ENCODE measurements at places on chromosomes 2 and 18.

DNA sequence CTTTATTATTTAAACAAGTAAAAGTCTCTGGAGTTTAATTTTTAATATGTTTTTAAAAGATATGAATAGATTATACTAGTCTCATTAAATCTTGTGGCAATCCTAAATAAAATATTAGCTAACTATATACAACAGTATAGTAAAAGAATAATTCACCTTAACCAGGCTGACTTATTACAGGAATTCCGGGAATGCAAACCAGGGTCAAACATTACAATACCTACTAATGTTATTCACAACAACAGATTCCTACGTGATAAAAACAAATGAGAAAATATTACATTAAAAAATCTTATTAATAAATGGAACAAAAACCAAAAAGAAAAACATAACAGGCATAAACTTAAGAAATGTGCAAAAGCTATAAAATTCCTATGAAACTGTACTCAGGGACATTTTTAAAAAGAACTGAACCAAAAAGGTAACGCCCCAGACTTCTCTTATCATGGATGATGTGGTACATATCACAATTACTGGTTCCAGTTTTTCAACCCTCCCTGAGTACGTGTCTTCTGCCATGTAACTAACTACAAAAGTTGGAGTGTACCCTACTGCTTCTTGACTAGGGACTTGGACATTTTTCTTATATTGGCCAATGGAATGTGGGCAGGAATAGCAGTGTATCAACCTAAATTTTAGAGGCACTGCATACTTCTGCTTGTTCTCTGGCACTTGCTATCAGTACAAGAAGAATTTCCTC, 20.2 kb downstream of the TTC21B start:
- no peak for DNase-seq

- DNase-seq = no peak
These were observed 16.4 kb upstream of the TXNL4A start for GRCh38 chr18:80004600-80005342.

DNA sequence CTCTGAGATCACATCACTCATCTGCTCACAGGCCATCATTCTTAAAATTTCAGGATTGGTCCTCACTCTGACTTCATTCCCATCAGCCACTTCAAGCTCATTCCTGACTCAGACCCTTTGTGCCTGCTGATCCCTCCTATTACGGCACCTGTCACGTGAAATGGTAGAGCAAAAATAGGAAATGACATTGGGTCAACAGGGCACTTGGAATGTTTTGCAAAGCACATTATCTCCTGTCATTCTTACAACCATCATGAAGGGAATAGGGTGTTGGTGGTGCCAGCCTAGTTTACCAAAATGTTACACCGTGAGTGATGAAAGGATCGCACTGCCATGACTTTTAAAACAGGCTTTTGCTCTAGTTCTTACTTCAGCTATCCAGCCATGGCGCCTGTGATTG, 61.1 kb downstream of the EIF5B start:
- DNase-seq = no peak

DNA sequence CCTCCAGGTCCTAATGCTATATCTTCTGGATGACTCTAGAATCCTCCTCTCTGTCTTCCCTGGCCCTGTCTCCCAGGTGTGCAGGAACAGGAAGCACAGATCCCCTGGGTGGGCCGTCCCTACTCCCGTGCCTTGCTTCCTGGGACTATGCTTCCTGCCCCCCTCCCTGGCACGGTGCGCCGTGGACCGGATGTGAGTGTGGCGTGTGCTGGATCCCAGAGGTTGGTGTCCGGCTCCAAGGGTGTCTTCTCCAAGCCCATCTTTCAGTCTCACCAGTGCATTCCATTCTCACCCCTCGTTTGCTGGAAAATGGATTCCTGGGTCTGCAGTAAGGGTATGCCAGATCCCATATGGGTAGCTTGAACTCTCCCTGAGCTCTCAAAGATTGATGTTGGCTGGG, 144.4 kb upstream of the TWIST2 start:
- DNase-seq = no peak

DNA sequence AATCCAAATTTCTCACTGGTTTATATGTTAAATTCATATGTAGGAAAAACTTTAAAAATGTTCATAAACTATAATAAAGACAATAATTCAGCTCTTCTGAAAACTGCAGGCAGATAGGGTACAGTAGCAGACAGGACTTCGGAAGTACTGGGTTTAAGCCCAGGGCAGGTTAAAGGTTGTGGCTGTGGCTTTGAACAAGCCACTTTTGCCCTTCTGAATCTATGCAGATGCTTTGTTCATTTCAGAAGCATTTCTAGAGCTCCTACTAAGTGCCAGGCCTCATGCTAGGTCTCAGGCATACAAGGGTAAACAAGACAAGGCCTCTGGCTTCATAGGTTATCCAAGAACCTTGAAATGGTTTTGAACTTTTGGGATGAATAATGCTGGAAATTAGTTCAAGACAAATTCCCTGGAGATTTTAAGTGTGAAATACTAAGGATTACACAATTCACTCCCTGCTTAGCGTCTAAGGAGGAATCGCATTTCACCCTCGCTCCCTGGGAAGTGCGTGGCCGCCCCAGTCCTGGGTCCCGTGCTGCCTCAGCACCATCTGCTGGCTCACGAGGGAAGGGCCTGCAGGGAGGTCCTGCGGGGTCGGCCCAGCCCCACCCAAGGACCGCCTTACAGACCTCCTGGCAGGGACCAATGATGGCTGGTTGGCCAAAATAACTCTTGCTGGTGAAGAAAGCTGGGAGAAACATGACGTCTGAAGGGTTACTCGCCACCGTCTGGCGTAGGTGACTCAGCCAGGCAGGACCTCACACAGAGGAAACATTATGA, 67.7 kb upstream of the L3MBTL4 start:
- peak; percentile 87 for DNase-seq

DNA sequence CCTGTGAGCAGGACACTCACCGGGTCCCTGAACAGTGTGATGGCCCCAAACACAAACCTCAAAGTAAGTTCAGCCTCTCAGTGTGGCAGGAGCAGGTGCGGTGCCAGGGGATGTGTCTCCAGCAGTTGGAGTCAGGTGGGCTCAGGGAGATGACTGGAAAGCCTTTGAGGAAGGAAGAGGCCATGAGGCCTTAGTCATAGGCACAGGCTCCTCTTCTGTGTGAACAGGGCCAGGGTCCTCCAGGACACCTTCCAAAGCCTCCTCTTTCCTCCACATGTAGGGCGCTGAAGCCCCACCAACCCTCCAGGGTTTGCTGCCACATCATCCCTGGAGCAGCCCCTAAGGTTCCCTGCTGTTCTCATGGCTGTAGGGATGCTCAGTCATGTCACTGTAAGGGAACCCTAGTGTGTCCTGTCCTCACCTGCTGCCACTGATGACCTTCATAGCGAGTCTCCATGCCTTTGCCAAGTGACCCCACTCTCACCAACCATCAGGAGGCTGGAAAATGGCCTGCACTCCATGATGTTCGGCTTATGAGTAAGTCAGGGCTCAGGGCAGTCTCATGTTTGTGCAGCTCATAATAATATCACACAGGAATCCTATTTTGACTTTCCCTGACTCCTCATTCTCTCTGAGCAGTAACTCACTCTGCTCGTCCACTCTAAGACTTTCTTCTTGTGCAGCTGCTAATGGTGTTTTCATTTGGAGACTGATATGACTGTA, 1152.9 kb downstream of the RPIA start:
- DNase-seq = no peak

DNA sequence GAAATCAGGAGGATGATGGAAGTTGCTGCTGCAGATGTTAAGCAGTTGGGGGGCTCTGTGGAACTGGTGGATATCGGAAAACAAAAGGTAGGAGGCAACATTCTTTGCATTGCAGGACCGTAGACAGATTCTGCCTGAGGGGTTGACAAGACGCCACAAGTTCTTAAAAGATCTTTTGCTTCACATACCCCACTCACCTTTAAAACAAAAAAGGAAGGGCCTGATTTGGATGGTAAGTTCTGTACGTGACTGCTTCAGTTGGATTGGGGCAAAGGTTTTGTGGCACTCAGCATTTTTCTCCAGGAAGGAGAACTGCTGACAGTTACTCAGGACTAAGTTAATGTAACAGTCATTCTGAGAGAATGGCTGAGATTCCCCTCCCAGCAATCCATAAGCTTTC, 5.2 kb downstream of the CNDP2 start:
- no peak for DNase-seq

DNA sequence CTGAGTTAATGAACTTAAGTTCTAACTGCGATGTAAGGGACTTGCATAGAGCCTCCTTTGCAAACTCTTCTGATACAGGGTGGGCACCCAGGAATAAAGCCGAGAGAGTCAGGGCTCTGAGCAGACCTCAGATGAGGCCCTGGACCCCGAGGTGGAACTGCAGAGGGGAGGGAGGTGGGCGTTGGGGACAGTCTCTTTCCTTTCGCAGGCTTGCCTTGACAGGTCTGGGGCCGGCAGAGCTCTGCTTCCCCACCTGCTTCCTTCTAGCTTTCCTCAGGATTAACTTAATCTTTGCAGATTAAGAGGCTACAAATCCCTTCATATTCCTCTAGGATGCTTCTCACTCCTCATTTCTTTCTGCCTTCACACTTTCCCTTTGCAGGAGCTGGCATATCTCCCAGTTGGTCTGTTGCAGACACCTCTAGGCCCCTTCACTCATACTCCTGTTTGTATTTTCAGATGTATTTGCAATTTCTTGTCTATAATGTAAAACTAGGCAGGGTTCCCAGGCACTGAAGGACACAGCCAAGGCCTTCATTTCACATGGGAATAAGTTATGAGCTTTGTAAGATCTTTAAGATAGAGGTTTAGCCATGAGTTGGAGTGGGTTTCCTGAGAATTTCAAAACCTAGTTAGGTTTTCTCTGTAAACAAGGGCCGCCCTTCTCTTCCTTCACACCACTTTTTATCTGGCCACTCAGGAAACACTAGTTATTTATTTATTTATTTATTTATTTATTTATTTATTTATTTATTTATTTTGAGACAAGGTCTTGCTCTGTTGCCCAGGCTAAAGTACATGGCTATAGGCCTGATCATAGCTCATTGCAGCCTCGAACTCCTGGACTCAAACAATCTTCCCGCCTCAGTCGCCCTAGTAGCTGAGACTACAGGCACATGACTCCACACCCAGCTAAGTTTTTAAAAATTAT, 70.9 kb downstream of the MTCL1 start:
- DNase-seq = no peak

GRCh38 chr2:145715601-145716000, 1195.7 kb upstream of the ZEB2 start:
- no peak for DNase-seq

DNA sequence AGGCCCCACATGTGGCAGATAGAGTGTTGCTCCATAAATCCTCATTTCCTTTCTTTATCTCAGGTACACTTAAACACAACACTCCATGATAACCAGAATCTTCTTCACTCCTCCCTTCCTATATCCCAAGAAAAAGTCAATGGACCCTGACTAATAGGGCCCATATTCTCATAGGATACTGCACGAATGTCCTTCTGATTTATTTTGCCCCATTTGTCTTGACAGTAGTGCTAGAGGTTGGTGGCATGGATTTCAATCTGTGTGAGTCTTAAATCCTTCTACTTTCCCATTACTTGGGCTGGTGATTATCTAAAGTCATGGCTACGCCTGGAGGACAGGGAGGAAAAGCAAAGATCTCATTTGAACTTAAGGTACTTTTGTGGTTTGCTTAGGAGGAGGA, 156.0 kb downstream of the ACOXL start:
- no peak for DNase-seq

DNA sequence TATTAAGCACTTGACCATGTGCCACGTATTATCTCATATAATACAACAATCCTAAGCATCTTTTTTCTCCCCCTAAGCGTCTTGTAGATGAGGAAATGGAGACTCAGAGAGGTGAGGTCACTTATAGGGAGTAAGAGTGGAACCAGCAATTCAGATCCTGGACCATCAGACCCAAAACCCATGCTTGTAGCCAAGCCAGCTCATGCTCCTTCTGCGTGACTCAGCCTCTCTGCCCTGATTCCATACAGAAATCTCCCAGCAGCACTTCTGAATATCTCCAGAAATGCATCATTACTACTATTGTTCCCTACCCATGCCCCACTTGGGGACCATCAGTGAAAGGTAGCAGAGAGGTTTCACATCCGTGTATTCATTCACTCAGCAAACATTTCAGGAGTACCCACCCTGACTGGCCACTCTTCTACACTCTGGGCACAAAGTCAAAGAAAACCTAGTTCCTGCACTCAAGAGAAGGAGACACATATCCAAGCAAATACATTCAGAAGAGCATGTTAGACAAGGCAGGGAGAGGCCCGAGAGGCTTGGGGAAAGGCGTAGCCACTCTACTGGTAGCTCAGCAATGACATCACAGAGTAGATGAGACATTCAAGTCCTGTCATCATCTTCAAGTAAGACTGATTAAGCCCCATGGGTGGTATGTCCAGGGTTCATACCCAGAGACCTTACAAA, 141.9 kb downstream of the MTCL1 start:
- no peak for DNase-seq

- DNase-seq = no peak
These were observed 154.7 kb upstream of the CNTNAP5 start for GRCh38 chr2:123870206-123870880.

GRCh38 chr2:132668189-132668823, 1.7 kb downstream of the LYPD1 start:
- no peak for DNase-seq

DNA sequence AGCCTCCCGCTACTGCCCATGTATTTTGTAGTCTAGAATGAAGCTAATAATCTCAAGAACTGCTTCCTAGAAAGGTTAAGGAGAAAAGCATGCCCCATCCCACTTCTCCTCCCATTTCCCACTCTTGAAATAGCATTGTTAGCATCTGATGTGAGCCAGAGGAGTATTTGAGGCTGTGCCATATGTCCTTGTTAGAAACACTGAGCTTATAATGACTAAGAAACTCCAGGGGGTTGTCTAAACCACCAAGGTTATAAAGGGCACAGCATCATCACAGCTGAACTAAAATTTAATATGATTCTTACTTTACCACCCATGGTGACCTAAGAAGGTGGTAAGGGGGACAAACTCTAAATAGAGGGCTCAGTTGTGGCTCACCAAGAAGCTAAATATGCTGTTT, 16.6 kb downstream of the TSPYL6 start:
- DNase-seq = no peak

- DNase-seq = peak; percentile 87
These were observed 241.0 kb upstream of the RBBP8 start for GRCh38 chr18:22691946-22692710.

- no peak for DNase-seq
These were observed 146.7 kb downstream of the LTBP1 start for GRCh38 chr2:33093283-33093993.

DNA sequence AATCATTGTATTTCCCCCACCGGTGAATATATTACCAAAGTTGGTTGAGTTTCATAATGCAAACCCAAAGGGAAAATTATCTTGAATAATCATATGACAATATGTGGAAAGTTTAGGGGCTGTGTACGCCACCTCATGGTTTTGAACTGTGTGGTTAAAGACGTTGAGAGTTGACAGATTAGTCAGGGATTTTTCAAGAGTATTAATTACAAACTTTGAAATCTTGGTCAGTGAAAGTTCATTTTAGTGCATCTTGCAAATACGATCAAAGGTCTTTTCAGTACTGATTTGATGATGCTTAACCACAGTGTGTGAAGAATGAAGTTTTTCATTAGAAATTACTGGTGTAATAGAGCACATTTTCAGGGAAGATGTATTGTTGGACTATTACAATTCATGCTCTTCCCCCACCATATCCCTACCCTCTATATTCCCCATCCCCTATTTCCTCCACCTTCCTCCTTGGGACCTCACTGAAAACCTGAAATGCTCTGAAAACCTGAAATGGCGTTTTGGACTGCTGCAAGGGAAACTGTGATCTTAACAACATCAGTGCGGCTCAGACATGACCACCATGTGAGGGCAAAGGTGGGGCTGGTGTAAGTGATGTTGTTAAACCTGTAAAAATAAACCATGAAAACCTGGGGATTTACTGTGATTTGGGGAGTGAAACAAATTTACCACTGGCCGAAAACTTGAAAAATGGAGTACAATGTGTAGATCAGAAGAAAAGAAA, 4.5 kb upstream of the BCL2L11 start:
- DNase-seq = no peak

- DNase-seq = peak; percentile 78
These were observed 219.6 kb upstream of the RAB12 start for GRCh38 chr18:8389391-8390340.
